H9 (cell line): ENCODE measurements at places on chromosomes 1 and 21. TPM values are rescaled to one million over a fixed set of nuclear protein-coding genes. Genes with fewer than 3 reads are reported as not detected.

- peaks cover 8% of the 10 kb centered on the region; the same call in 1 of the 2 replicates for H3K4me1 ChIP-seq
- no peak overlapping the region for H3K4me3 ChIP-seq
- H3K27me3 ChIP-seq: no peaks in the 10 kb centered on the region
- no peak overlapping the region for H3K27ac ChIP-seq
These were observed 9.5 kb downstream of the GNAT2 start for GRCh38 chr1:109609881-109610280.

DNA sequence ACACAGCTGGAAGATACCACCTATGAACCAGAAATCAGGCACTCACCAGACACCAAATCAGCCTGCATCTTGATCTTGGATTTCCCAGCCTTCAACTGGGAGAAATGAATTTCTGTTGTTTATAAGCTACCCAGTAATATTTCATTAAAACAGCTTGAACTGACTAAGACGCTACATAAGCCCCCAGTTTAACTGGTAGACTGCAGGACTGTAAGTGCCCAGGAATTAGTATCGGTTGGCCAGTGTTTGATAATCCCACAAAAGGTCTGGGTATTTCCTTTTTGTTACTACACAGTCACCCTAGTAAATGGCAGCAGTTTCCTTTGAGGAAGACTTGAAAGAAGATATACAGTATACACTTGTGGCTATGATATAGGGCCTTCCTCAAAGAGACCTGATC, 7.3 kb upstream of the SLC35D1 start:
- H3K4me1 ChIP-seq: no peaks in the 10 kb centered on the region
- no peaks in the 10 kb centered on the region for H3K36me3 ChIP-seq
- H3K4me3 ChIP-seq: no peak overlapping the region
- H3K27ac ChIP-seq: no peak overlapping the region
- no peak for DNase-seq

GRCh38 chr1:55040933-55041494, 1.7 kb downstream of the PCSK9 start:
- H3K4me1 ChIP-seq: peaks cover 9% of the 10 kb centered on the region; the same call in 1 of the 2 replicates
- DNase-seq: no peak
- no peak overlapping the region for H3K27ac ChIP-seq
- H3K4me3 ChIP-seq: peak overlapping the region; percentile 93

GRCh38 chr1:65278376-65279069, 30.8 kb upstream of the DNAJC6 start:
- peak overlapping the region; percentile 79 for H3K4me3 ChIP-seq
- no peak for DNase-seq
- no peak overlapping the region for H3K27ac ChIP-seq
- H3K4me1 ChIP-seq: peaks cover 10% of the 10 kb centered on the region; the same call in 1 of the 2 replicates

DNA sequence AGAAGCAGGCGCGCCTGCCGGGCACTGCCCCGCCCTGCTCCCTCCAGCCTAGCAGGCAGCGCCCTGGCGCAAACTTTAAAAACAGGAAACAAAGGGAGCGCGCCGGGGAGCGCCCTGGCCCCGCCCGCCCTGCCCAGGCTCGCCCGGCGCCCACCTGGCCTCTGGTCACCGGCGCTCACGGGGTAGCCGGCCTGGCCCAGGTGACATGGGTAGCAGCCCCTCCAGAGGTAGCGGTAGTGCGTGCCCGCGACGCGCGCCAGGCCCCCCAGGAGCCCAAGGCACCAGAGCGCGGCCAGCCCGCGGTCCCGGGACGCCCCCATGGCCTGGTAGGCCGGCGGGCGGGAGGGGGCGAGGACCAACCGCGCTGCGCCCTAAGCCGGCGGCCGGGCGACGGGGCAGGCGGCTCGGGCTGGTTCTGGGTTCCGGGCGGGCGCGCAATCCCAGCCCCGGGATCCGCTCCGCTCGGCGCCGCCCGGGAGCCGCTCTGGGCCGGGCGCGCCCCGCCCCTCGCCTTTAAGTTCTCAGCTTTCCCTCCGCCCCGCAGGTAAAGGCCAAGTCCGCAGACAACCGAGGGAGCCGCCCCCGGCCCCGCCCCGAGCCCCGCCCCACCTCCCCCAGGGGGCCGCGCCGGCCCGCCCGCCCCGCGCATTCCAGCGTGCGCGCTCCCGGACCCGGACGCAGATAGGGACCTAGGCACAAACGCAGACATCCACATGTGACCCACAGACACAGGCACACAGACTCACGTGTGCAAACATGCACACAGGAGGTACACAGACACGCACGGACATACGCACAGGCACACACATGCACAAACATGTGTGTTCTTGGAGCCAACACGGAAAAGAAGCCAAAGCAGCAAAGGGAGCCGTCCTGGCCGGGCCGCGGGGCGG, 76.7 kb downstream of the ARHGEF16 start:
- peak; percentile 92 for DNase-seq
- peak overlapping the region; percentile 83 for H3K4me3 ChIP-seq
- no peaks in the 10 kb centered on the region; the same call in 1 of the 2 replicates for H3K4me1 ChIP-seq
- H3K27ac ChIP-seq: no peak overlapping the region

GRCh38 chr21:41744028-41744930, 22.6 kb downstream of the RIPK4 start:
- peaks cover 17% of the 10 kb centered on the region for H3K36me3 ChIP-seq
- no peak overlapping the region for H3K4me3 ChIP-seq
- no peak overlapping the region for H3K27ac ChIP-seq
- DNase-seq: no peak
- no peaks in the 10 kb centered on the region for H3K27me3 ChIP-seq

- no peaks in the 10 kb centered on the region for H3K36me3 ChIP-seq
- H3K27me3 ChIP-seq: no peaks in the 10 kb centered on the region
- H3K27ac ChIP-seq: peak overlapping the region; percentile 86
- no peak overlapping the region for H3K4me3 ChIP-seq
- H3K4me1 ChIP-seq: peaks cover 8% of the 10 kb centered on the region; the same call in 1 of the 2 replicates
These were observed 193.6 kb upstream of the KAZN start for GRCh38 chr1:14404862-14405301.

DNA sequence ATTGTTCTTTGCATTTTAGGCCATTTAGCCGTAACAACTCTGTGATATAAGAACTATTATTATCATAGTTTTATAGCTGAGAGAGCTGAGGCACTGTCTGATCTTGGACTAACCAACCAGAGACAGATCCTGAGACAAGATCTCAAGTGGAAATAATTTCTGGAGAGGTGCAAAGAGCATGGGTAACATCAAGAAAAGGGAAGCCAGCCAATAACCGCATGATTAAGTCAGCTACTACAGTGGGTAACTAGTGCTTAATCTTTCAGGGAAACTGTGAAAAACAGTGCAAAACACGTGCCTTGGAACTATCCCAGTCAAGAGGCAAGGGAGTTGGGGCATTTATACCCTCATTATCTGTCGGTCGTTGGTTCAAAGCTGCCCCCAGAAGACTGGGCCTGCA, 105.8 kb downstream of the OMA1 start:
- DNase-seq: no peak
- H3K27ac ChIP-seq: no peak overlapping the region
- no peaks in the 10 kb centered on the region for H3K36me3 ChIP-seq
- H3K4me1 ChIP-seq: no peaks in the 10 kb centered on the region

DNA sequence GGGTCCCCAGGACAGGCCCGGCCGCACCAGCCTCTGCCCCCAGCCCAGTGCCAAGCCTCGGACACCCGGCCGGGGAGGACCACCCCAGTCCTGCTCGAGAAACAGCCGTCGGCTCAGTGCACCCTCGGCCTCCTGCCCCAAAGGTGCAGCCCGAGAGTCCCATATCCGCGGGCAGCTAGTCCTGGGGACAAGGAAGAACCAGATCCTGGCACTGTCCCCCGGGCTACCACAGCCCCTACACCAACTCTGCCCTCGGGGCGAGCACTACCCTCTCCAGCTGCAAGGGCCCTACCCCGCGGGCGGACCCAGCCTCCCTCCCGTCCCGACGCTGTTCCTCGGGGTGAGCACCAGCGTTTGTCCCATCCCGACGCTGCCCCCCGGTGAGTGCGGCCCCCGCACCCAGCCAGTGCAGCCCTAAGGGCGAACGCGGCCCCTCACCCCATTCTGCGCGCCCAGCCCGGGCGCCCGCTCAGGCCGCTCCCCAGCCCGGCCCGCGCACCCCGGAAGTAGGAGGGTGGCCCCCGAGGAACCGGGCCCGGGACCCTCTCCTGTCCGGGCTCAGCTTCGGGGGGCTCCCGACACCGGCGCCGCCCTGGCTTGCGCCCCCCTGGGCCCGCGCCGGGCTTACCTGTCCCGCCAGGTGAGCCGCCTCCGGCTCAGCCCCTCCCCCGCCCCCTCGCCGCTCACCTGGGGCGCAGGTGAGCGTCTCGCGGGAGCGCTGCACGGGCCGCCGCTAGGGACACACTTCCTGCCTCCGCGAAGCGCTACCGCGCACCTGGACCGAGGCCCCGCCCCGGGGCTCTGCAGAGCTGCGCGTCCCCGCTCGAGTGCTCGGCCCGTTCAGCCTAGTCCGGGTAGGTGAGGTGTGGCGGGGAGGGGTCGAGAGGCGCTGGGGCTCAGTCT, at the start of gene KDF1:
KDF1 (minus strand) TSS at position 747 of the 903 bp plus-strand sequence. CDS start 8,088 bp downstream, outside the sequence.
- H3K36me3 ChIP-seq: no peaks in the 10 kb centered on the region
- H3K4me1 ChIP-seq: peaks cover 5% of the 10 kb centered on the region; the same call in 1 of the 2 replicates
- H3K27me3 ChIP-seq: no peaks in the 10 kb centered on the region
- H3K4me3 ChIP-seq: peak within 1 kb of the TSS; percentile 83
- DNase-seq: peak; percentile 94
- H3K27ac ChIP-seq: peak within 1 kb of the TSS; percentile 18

DNA sequence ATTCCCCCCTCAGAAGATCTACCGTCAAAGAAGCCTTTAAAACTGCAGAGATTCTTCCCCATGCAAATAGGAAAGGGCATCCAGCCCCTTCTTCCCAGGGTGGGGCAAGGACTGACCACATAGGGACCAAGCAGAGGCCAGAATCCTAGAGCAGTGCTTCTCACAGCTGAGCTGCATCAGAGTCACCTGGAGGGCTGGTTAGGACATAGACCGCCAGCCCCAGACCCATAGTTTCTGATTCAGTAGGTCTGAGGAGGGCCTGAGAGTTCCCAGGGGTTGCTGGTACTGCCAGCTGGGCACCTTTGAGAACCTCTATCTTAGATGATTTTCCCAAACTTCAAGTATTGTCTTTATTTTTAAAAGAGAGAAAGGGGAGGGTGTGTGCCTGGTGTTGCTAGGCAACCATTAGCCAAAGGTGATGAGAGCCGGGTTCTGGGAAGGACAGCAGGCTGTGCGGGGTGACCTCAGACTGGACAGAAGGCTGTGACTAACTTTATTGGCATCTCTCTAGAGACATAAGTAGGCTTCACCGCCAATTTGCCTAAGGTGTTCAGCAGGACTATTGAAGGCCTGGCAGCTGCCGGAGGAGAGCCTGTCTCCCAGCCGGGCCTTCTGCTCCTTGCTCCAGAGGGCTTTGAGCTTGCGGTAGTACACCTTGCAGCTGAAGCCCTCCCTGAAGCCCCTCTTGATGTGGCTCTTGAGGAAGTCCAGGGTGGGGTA, 3.0 kb downstream of the SPATA46 start:
- H3K27me3 ChIP-seq: no peaks in the 10 kb centered on the region
- H3K4me3 ChIP-seq: no peak overlapping the region
- H3K27ac ChIP-seq: no peak overlapping the region
- no peaks in the 10 kb centered on the region for H3K4me1 ChIP-seq

GRCh38 chr21:29508301-29508700, 209.6 kb downstream of the BACH1 start:
- H3K4me1 ChIP-seq: no peaks in the 10 kb centered on the region
- no peak overlapping the region for H3K4me3 ChIP-seq
- peaks cover 3% of the 10 kb centered on the region for H3K36me3 ChIP-seq
- H3K27me3 ChIP-seq: no peaks in the 10 kb centered on the region
- DNase-seq: no peak

DNA sequence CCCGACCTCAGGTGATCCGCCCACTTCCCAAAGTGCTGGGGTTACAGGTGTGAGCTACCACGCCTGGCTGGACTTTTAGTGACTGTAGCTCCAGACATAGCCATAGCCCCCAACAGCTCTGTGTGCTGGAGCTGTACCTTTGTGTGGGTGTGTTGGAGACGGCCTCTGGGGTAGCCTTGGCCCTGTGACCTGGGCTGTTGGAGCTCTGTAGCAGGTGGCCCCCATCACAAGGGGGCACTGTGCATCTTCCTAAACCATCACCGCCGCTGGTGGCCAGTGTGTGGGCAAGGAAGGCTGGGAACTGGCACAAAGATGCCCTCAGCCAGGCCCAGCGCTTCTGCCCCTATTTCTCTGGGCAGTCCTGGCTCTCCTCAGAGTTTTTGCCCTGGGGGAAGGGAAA, 38.4 kb upstream of the FOXO6 start:
- no peaks in the 10 kb centered on the region for H3K27me3 ChIP-seq
- H3K4me1 ChIP-seq: peaks cover 2% of the 10 kb centered on the region; the same call in 1 of the 2 replicates
- no peaks in the 10 kb centered on the region for H3K36me3 ChIP-seq
- no peak overlapping the region for H3K4me3 ChIP-seq
- DNase-seq: peak; percentile 79

- DNase-seq: no peak
- peaks cover 12% of the 10 kb centered on the region; the same call in 1 of the 2 replicates for H3K36me3 ChIP-seq
- no peak overlapping the region for H3K27ac ChIP-seq
- no peaks in the 10 kb centered on the region; the same call in 1 of the 2 replicates for H3K4me1 ChIP-seq
- H3K27me3 ChIP-seq: no peaks in the 10 kb centered on the region
- H3K4me3 ChIP-seq: no peak overlapping the region
These were observed 588.3 kb downstream of the LMO4 start for GRCh38 chr1:87916965-87917364.

DNA sequence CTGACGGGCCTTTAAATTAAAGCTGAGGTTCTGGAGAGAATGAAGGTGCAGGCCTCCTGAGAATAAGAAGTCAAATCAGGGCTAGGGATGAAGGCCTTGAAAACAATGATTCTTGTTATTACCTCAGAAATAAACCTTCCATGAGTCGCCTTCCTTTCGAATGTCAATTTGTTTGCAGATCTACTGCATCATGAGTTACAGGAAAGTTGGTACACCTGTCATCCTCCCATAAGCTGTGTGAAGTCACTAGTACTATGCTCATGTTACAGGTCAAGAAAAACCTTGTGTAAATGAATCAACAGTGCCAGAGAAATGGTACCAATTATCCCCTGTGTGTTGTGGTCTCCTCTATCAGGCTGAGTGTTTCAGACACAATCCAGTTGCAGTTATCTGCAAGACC, 281.2 kb upstream of the PLXNA2 start:
- no peak overlapping the region for H3K4me3 ChIP-seq
- H3K27me3 ChIP-seq: no peaks in the 10 kb centered on the region
- no peaks in the 10 kb centered on the region for H3K36me3 ChIP-seq
- DNase-seq: no peak
- no peaks in the 10 kb centered on the region for H3K4me1 ChIP-seq

GRCh38 chr1:186218654-186219352, 156.2 kb downstream of the TPR start:
- no peak for DNase-seq
- no peaks in the 10 kb centered on the region; the same call in 2 of the 3 replicates for H3K36me3 ChIP-seq
- H3K4me1 ChIP-seq: no peaks in the 10 kb centered on the region
- no peak overlapping the region for H3K4me3 ChIP-seq
- no peak overlapping the region for H3K27ac ChIP-seq

The S1PR1 gene
- 0.24 and 0.26 TPM in 2 replicates for total RNA-seq

The PRKAA2 gene
- 3.9 and 4.0 TPM in 2 replicates for total RNA-seq
